Activated T-helper 9 cell treated with anti-CD3 and anti-CD28 coated beads, Interleukin-2, amount 50 U/mL, for 16 hours (primary cell): ENCODE measurements at places on chromosomes 5 and 9.

GRCh38 chr5:123436201-123436600 is 13.0 kb upstream of the CEP120 start:
- DNase-seq, result no peak

DNA sequence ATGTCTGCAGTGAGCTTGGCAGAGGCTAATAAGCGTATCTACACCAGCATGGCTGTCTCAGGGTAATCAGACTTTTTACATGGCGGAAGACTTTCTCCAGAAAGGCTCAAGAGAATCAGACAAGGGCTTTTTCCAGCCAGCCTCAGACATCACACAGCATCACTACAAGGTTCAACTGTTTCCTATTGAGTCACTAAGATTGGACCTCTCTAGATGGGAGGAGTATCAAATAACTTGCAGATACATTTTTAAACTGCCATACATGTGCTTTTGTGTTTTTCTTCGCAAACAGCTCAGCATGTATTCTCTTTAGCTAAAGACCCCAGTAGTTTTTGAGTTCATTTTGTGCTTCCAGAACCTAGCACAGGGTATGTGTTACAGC is 22.9 kb upstream of the PIK3R1 start:
- DNase-seq, result no peak

DNA sequence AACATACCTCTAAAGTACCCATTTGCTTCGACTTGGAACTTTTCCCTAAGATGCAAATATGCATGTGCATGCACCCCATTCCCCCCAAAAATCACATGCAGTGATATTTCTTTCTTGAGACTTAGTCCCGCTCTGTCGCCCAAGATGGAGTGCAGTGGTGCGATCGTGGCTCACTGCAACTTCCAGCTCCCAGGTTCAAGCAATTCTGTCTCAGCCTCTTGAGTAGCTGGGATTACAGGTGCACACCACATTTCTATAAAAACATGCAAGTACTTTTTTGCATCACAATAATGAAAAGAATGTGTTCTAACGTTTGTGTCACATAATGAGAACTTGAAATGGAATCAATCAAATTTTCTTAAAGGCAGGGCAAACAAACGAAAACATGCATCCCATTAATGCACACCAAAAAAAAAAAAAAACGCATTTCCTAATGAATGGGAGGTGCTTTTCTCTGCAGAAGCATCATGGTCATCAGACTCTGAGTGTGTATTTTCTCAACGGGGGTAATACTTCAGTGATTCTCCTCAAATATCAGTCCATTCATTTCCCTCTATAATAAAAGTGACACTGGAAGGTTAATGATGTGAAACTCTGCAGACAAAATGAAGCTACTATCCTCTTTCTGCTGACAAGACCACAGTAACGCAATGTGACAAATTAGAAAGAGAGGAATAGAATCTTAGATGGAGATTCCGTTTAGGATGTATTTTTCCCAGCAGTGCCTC is 389.4 kb downstream of the CTNND2 start:
- DNase-seq, result no peak

DNA sequence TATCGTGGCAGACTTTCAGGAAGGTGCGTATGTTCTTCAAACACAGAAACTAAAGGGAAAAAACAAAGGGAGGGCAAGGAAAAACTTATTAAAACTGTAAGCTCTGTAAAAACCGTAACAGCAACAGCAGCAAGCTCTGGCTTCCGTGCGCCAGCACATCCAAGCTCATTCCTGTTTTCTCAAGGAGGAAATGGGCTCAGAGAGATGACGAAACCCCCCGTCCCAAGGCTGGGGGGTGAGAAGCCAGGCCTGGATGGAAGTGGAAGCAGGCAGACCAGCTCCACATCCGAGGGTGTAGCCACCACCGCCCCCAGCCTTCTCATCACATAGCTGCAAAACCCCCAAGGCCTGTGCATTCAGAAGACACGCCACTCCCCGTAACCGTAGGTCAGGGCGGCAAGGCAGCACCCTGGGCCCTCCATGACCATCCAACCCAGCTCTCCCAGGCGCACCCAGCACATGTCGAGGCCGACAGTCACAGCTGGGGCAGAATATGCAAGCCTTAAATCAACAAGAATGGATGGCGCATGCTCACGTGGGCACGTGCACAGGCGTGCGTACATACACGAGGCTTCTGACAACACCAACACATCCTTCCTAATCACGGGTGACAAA is 52.8 kb downstream of the VAV2 start:
- DNase-seq, result no peak

- no peak for DNase-seq
Observed at GRCh38 chr9:78525986-78526560, 229.1 kb downstream of the PSAT1 start.

DNA sequence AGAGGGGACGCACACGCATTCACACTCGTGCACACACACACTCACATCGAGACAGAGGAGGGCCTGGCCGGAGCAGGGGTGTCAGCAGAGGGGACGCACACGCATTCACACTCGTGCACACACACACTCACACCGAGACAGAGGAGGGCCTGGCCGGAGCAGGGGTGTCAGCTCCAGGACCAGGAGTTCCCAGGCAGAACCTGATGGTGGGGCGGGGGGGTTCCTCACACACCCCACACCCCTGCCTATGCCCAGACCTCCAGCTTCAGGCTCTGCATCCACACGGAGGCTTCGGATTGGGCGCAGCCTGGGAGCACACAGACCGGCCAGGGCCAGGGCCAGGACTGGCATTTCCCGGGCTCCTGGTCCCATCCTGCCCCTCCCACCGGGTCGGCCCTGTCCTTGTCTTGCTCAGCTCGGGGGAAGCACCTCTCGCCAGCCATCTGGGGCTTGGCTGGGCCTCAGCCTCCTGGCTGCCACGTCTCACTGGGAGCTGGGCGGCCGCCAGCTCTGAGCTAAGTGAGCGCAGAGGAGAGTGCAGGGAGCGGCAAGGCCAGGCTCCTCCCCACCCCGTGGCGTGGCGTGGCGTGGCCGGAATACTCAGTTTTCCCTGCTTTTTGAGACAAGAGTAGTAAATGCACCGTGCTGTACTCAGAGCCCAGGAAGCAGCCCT is 31.3 kb downstream of the ADAMTS2 start:
- DNase-seq, result no peak

- no peak for DNase-seq
Observed at GRCh38 chr9:72812559-72813111, 140.2 kb downstream of the ALDH1A1 start.

DNA sequence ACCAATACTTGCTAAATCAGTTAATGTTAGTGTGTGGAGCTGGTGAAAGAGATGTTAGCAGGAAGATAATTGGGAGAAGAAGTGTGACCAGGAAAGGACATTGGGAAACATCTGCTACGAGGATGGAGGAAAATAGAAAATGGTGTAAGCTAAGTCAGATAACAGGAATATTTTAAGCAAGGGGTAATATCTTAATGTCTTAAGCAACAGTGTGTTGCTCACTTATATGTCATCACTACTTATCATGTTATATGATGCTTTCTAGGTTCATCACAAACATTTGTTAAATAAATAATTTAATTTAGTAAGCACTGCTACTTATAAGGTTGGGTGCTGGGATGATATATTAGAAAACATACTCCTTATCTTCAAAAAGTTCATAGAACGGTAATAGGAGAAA is 326.1 kb downstream of the EDIL3 start:
- no peak for DNase-seq

DNA sequence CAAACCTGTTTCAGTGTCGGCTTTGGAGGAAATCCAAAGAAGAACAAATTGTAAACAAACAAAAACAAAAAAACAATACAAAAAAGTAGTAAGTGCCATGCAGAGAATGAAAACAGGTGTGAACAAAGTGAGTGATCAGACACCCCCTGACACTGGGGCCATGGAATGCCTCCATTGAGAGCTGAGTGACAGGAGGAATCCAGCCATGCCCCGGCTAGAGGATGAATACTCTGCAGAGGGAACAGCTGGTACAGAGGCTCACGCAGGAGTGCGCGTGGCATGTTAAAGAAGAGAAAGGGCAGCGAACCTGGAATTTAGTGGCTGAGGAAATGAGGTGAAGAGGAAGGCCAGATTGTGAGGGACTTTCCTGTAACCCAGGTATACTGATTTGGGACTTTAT is 15.5 kb upstream of the CCNJL start:
- DNase-seq, result no peak

DNA sequence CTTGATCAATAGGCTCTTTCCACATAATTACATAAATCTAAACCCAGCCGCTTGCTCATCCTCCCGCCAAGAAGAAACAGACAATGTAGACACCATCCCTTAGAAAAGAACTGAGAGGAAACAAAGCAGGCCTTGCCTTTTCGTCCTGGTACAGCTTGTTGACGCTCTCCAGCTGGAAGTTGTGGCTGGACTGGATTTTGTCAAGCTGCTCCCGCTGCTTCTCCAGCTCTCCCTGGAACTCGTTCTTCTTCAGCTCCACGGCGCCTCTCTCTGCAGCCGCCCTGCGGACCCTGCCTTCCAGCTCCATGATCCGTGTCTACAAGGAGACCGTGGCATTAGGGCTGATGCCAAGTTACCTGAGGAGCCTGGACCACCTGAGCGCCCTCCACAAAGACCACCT is 22.1 kb downstream of the GOLM1 start:
- no peak for DNase-seq

DNA sequence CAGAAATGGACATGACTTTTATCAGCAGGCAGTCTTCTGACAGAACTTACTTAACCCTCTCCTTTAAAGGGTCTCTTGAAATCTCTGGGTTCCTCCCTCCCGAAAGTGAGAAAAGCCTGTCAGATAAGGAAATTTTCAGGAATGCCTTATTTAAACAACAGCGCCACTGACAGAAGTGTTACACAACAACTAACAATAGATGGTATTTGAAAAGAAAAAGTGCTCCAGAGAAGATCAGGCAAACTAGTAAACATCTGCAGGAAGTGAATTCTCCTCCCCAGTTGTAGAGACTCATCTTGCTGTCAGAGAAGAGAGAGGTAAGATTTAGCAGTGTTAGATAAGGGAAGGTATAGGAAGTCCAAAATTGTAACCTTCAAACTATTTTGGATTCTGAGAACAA is 107.2 kb upstream of the NFIL3 start:
- DNase-seq, result no peak

- DNase-seq, result no peak
Observed at GRCh38 chr5:103487822-103488493, 74.6 kb downstream of the NUDT12 start.

DNA sequence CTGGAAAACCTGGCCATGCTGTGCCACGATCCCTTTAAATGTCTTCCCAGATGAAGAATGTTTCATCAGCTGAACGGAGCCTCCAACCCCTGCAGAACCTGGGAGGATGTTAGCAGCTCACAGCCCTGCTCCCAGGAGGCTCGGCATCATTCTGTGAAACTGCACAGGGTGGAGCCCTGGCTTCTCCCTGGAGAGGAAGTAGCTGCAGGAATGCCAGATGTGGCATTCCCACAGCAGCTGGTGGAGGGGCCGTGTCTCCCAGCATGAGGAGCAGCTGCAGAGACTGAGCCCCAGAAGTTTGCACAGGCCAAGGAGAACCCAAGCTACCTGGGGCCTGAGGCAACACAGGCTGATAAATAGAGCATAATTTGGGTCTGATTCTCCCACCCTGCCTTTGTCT is 165.8 kb upstream of the MAP3K1 start:
- DNase-seq, result no peak

GRCh38 chr9:4117835-4118610 is 181.8 kb downstream of the GLIS3 start:
- DNase-seq, result peak; percentile 25

GRCh38 chr5:77347435-77348098 is 137.1 kb downstream of the PDE8B start:
- DNase-seq, result no peak

DNA sequence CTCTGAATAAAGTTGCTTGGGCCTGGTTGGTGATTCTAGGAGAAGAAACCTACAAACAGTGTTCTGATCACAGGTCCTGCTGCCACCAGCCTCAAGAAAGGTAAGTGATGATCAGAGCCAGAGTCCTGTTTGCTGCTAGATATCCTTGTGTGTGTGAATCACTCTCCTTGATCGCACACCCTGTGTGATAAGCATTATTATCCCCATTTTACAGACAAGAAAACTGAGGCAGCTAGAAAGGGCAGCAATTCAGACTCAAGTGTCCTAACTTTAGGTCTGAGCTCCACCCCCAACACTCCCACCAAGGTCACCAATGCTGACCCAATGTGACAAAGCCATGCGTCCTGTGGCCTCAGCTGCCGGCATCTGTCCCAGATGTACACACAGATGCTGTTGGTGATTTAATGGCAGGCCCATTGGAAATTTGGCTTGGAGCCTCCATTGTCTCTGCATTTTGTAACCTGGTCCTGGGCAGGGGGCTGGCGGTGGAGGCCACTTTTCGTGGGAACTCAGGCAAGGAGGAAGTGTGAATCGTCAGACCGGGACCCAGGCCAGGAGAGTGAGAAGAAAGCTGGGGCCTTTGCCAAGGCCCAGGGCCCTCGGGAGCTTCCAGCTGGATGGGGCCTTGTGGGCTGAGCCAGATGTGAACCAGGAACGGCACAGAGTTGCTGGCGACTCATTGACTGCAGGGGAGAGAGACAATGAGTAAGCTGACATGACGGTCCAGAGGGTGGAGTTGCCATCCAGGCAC is 29.8 kb upstream of the GGTA1 start:
- DNase-seq, result no peak

DNA sequence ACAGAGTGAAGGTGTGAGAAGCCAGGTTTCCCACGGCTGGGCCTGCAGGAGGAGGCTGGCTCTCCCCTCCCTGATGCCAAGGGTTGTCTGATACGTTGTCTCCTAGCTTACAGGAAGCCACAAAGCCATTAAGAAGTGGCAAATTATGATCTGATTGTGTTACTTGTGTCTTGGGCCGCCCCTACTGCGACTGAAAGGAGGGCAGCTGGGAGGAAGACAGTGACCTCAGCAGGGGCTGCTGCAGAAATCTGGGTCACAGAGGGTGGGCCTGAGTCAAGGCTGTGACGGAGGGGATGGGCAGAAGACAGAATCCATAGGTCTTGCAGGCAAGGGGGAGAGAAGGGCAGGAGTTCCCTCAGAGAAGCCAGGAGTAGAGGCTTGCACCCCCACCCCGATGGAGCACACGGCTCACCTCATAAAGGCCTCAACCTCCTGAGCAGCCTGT is 145.0 kb downstream of the FSTL4 start:
- DNase-seq, result no peak

DNA sequence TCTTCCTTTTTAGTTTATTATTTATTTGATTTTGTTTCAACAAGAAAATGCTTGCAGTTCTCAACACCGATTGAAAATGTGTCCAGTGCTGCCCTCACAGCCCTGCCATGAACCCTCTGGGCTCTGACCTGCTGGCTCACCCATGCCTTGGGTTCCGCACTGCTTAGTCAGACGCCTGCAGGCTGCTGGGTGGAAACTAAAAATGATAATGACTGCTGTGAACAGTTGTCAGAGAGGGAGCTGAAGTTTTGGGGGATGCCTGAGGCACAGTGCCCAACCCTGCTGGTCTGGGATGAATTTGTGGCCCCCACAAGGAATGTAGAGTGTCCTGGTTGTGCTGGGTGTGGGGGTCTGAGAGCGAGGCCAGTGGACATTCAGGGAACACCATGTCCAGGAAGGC is 22.2 kb upstream of the CFAP157 start:
- no peak for DNase-seq

- DNase-seq, result no peak
Observed at GRCh38 chr9:95025213-95026147, 292.0 kb downstream of the FANCC start.
